ENCODE measurements at places on chromosomes 2 and 18.
A peak's percentile ranks its signal among the peaks of the same experiment; 100 is the strongest.

DNA sequence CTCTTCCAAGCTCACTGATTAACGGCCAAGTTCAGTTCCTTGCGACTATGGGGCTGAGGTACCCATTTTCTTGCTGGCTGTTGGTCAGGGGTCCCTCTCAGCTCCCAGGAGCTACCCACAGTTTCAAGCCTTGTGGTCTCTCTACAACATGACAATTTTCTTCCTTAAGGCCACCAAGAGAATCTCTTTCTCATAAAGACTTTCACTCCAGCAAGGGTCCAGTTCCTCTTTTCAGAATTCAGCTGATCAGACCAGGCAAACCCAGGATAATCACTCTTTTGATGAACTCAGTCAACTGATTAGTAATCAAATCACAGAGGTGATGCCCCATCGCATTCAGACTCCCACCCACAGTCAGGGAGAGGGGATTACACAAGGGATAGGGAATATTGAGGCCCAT is 129.7 kb downstream of the IRS1 start:
- peaks cover 12% of the 10 kb centered on the region for H3K4me1 ChIP-seq
- H3K4me3 ChIP-seq, result no peak overlapping the region
- DNase-seq, result no peak
- H3K36me3 ChIP-seq, result no peaks in the 10 kb centered on the region

- H3K36me3 ChIP-seq, result no peaks in the 10 kb centered on the region
- no peaks in the 10 kb centered on the region for H3K4me1 ChIP-seq
- H3K4me3 ChIP-seq, result no peak overlapping the region
- no peak for DNase-seq
- no peaks in the 10 kb centered on the region for H3K27me3 ChIP-seq
Observed at GRCh38 chr2:11532416-11533055, 1.3 kb upstream of the GREB1 start.

DNA sequence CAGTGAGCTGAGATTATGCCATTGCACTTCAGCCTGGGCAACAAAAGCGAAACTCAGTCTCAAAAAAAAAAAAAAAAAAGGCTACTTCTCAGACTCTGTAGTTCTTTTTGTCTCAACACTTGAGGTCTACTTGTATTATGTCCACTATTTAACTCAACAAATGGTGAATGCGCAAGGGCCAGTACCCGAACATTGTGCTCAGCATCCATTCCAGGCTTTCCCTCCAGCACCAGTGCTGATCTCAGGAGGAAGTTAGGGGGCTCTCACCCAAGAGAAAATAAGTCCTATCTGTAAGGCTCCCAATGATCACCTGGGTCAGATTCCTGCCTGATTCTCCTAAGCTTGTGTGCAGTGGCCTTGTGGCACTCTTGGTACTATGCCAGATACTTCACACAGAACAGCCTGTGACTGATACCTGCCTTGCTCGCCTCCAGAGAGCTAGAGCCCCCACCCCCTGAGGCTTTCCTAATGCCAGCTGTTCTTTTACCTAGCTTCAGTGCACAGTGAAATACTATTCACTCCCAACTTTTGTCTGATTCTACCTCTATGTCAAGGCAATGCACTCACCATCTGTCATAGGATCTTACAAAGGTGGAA is 74.9 kb downstream of the INO80D start:
- no peak overlapping the region for H3K4me3 ChIP-seq
- no peak for DNase-seq
- no peaks in the 10 kb centered on the region for H3K4me1 ChIP-seq
- peaks cover 33% of the 10 kb centered on the region for H3K36me3 ChIP-seq

DNA sequence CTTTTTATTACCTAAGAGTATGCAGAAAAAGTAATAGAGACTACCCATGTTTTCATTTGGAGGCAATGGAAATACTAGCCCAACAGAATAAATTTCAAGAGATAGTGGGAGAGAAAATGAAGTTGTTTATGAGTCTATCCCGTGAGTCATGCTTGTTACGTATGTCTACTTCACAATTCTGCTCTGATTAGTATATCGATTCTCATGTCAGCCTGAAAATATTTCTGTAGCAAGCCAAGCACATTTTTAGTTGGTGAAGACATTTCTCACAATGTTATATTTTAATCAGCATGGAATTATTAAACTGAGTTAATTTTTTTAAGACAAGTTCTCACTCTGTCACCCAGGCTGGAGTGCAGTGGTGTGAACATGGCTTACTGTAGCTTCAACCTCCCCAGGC is 346.1 kb downstream of the RPRM start:
- H3K4me1 ChIP-seq, result no peaks in the 10 kb centered on the region

GRCh38 chr2:169759987-169760386 is 26.4 kb downstream of the KLHL23 start:
- no peaks in the 10 kb centered on the region for H3K4me1 ChIP-seq
- no peaks in the 10 kb centered on the region for H3K36me3 ChIP-seq
- H3K4me3 ChIP-seq, result no peak overlapping the region
- no peak for DNase-seq

- H3K27ac ChIP-seq, result peak overlapping the region; percentile 63
- DNase-seq, result no peak
- peaks cover 90% of the 10 kb centered on the region for H3K4me1 ChIP-seq
Observed at GRCh38 chr2:45889053-45889452, 237.6 kb downstream of the PRKCE start.

- no peaks in the 10 kb centered on the region for H3K27me3 ChIP-seq
- no peaks in the 10 kb centered on the region for H3K36me3 ChIP-seq
- peaks cover 17% of the 10 kb centered on the region for H3K4me1 ChIP-seq
- DNase-seq, result no peak
Observed at GRCh38 chr18:78640246-78640995, 339.2 kb upstream of the SALL3 start.

GRCh38 chr2:10057231-10058107 is 14.1 kb downstream of the KLF11 start:
- peak overlapping the region; percentile 40 for H3K4me3 ChIP-seq
- H3K27ac ChIP-seq, result peak overlapping the region; percentile 69
- peaks cover 30% of the 10 kb centered on the region for H3K36me3 ChIP-seq
- no peaks in the 10 kb centered on the region for H3K27me3 ChIP-seq

- H3K36me3 ChIP-seq, result no peaks in the 10 kb centered on the region
- no peak for DNase-seq
- H3K4me3 ChIP-seq, result peak overlapping the region; percentile 38
- no peaks in the 10 kb centered on the region for H3K27me3 ChIP-seq
Observed at GRCh38 chr2:187580462-187581124, 26.4 kb upstream of the TFPI start.

Measured in esophagus muscularis mucosa (tissue), 4 donors.